Activated T-cell treated with anti-CD3 and anti-CD28 coated beads, Interleukin-2, amount 50 U/mL, for 4 hours (primary cell): ENCODE measurements at places on chromosomes 13 and 19. TPM values are rescaled to one million over a fixed set of nuclear protein-coding genes. Genes with fewer than 3 reads are reported as not detected.

The KIR2DL1 gene
- not detected for total RNA-seq

The ZNF541 gene
- total RNA-seq = 0.11 TPM

The FFAR1 gene
- not detected for total RNA-seq

The AP3D1 gene
- total RNA-seq = 91.9 TPM

- DNase-seq = no peak
Measured at GRCh38 chr19:54255105-54255775, 1.8 kb downstream of the LILRB5 start.

GRCh38 chr19:34808566-34808965, 35.6 kb upstream of the ZNF599 start:
- no peak for DNase-seq

- no peak for DNase-seq
Measured at GRCh38 chr19:17942181-17942580, 9.4 kb downstream of the CCDC124 start.

DNA sequence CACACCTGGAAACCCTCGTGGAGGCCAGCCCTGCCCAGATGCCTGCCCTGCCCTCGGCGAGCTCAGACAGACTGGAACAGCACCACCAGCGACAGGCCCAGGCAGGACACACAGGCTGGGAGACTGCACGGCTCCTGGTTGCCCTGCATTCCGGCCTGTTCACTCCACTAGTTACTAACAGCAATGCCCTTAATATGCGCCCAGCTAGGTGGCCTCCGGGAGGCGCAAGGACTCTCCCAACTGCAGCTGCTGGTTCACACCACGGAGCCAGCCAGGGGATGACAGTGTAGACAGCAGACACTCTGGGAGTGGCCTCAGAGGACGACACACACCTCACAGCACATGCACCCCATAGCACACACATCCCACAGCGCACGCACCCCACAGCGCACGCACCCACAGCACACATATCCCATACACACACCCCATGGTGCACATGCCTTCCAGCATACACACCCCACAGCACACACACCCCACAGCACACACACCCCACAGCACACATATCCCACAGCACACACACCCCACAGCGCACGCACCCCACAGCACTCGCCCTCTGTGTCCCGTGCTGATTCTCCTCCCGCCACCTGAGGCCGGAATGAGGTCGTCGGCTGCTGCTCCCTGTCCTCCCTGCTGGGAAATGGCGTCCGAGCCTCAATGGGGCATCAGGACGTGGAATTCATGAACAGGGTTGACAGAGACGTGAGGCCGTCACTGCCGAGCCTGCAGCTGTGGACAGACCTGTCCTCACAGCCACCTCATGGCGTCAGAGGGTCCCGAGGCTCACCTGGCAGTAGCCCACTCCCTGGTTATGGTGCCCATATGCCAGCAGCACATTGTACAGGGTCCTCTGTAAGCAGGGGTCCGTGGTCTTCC, 13.6 kb downstream of the GRTP1 start:
- DNase-seq = no peak

- no peak for DNase-seq
Measured at GRCh38 chr13:84566780-84567179, 684.5 kb upstream of the SLITRK1 start.

DNA sequence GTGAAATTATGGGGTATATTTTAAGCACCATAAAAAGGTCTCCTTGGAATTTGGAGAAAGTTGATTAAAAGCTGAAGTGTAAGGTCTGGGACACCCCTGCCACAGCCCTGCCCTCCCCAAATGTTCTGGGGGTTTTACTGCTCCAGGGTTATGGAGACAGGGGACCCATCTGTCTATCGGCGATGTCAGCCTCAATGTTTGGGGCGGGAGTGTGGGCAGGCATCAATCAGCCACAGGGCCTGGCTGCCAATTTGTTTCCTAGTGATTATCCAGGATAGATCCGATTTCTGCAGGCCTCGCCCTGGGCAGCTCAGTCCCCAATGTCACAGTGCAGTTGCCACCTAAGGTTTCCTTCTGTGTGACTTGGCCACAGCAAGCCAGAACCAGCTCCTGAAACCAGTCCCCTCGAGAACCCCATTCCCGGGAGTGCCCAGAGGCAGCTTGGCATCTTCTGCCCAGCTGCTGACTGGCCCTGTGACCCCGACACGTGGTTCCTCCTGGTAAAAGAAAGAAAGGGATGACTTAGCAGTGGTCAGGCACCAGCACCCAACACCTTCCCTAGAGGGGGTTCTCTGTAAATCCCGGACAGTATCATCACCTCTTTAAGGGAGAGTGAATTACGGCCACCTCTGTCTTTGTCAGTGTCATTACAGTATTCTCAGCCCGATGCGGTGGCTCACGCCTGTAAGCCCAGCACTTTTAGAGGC, 41.6 kb downstream of the MYO9B start:
- no peak for DNase-seq

DNA sequence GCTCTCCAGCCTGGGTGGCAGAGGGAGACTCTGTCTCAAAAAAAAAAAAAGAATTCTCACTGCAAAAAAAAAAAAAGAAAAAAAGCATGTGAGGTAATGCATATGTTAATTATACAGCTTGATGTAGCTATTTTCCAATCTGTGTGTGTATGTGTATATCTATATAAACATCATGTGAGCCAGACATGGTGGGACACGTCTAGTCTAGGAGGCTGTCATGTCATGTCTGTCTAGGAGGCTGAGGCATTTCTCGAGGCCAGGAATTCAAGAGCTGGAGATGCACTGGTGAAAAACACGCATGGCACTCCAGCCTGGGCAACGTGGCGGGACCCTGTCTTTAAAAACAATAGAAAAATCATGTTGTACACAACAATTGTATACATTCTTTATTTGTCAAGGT, 6.9 kb upstream of the SBK3 start:
- no peak for DNase-seq
